ENCODE measurements at places on chromosomes 7 and 10. TPM values are rescaled to one million over a fixed set of nuclear protein-coding genes. Genes with fewer than 3 reads are reported as not detected.

GRCh38 chr10:79422178-79422892 is 23.1 kb downstream of the ZCCHC24 start:
- DNase-seq: peak; percentile 96

GRCh38 chr10:104580321-104580720 is 60.8 kb upstream of the SORCS3 start:
- peak; percentile 83 for DNase-seq

GRCh38 chr10:60417024-60417423 is 27.3 kb upstream of the ANK3 start:
- DNase-seq: peak; percentile 34

- DNase-seq: peak; percentile 7
Observed at GRCh38 chr10:10642751-10643150, 374.9 kb upstream of the CELF2 start.

DNA sequence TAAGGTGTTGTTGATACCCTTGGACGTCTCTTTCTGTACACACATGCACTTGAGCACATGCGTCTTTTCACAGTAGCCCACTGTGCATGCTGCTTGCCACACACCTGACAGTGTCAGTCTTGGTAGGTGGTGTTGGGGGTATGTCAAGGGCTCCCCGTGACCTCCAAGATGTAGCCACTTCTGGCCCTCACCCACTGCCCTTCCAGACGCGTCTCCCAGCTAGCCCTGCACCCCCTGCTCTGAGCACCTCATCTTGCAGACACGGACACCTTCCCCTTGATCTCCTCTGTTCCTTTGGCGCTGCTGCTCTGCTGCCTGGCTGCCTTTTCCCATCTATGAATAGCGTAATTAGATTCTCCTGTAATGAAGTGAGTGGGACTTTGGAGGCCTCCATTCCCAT is 75.2 kb upstream of the TNS3 start:
- DNase-seq: no peak

DNA sequence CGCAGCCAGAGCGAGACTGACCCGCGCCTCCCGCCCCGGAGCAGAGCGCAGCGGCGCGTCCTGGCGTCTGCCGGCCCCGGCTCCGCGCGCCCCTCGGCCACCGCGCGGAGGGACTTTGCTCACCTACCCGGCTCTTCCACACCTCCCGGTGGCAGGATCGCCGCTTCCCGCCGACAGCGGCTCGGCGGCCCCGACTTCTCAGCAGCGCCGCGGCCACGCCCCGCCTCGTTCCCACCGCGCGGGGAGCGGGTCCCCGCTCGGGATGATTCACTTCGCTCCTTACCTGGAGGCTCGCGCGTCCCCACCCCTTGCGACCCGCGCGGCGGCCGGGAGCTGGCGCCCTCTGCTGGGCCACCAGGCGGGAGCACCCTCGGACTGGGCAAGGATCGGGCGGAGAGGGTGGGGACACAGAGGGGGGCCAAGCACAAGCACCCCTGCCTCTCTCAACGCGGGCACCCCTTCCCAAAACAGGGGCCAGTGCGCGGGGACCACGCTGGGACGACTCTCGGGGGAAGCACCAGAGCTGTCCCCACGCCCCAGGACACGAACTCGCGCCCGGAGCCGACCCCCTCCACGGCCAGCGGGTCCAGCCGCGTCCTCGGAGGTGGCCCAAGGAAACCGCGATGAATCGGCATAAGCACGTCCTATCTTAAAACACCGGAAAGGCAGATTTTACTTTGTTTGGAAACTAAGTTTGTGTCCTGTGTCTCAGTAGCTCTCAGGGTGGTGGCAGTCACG is 101.0 kb upstream of the SVIL start:
- DNase-seq: peak; percentile 66

ARID5B gene
- 60.6 TPM for total RNA-seq

MEIG1 gene
- not detected for total RNA-seq

COL26A1 gene
- 1.6 TPM for total RNA-seq

Measured in GM23248 (cell line).